ENCODE measurements at places on chromosomes 5 and 9.

GRCh38 chr5:83924171-83924570 is 203.5 kb upstream of the HAPLN1 start:
- no peak for DNase-seq

- no peak for DNase-seq
Measured at GRCh38 chr5:109743041-109743531, 53.4 kb downstream of the MAN2A1 start.

DNA sequence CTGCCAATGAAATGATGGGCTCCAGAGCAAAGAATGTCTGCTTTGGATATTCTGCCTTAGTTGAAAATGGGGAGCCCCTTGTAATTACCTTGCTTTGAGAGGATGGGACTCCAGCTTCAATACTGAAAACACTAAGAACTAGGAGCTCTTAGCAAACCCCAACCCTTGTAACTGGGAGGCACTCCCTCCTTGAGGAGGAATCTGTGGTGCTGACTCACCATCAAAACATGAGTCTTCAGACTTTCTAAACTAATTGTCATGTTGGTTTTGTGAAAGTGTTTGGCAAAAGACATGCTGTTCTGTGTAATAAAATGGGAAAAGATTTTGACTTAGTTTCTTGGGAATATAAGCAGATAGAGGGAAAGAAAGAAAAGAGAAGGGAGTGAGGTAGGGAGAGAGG is 91.9 kb upstream of the PTPRD start:
- DNase-seq, result no peak

- DNase-seq, result no peak
Measured at GRCh38 chr9:13942695-13943094, 371.2 kb downstream of the NFIB start.

DNA sequence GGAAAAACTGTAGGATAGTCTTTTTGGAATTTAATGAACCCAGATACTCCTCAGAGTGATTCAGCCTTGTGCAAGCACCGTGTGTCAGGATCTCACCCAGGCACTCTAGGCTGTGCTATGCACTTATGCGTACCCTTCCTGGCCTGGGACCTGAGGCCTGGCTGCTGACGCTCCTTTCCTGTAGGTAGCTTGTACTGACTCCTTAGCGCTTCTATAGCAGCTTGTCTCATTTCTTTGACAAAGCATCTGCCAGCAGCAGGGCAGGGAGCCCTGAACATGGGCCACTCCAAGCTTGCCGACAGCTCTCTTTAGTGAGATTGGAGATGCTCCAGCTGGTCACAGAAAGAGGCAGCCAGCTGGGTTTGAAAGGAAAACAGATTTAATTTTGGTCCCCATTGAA is 147.3 kb downstream of the SGCD start:
- no peak for DNase-seq

- DNase-seq, result no peak
Measured at GRCh38 chr9:84699984-84700383, 30.5 kb downstream of the NTRK2 start.

DNA sequence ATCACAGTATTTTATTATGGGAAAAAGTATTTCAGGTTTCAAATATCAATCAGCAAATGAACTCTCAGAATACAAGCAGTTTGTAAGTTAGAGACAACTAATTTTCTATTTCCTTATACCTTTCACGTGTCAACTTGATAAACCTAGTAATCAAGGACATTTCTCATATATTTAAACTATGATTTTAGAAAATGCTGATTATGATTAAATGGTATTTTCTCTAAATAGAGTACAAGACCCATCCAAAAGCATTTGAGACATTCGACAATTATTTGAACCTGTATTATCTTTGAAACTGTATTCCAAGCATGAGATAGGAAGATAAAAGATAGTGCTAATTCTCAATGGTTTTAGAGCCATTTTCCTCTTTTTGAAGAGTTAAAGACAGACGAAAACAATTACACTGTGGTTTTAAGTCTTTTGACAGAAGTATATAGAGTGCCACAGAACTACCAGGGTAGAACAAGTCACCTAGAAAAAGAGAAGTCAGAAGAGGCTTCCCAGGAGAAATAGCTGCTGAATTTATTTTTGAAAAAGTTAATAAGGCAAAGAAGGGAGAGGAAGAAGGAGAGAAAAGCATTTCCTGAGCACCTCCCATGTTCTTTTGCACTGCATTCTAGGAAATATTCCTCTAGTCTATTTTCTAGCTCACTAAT is 5.6 kb downstream of the MEIKIN start:
- no peak for DNase-seq

GRCh38 chr5:87787086-87787485 is 374.4 kb upstream of the CCNH start:
- DNase-seq, result no peak

DNA sequence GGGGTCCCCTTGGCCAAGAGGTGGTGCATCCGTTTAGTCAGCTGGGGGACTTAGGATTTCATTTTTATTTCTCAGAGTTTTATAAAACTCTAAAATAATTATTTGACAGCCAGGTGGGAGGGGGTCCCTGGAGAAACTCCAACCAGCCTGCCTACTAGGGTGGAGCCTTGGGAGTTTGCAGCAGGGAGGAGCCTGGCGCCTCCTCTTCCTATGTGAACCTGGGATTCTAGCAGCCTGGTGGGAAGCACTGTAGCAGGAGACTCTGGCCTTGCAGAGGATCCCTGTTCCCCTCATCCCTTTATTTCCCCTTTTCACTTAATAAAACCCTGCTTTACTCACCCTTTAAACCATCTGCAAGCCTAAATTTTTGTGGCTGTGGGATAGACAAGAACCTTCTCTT is 50.8 kb downstream of the FXN start:
- no peak for DNase-seq

- no peak for DNase-seq
Measured at GRCh38 chr9:83012168-83012921, 50.6 kb downstream of the RASEF start.

DNA sequence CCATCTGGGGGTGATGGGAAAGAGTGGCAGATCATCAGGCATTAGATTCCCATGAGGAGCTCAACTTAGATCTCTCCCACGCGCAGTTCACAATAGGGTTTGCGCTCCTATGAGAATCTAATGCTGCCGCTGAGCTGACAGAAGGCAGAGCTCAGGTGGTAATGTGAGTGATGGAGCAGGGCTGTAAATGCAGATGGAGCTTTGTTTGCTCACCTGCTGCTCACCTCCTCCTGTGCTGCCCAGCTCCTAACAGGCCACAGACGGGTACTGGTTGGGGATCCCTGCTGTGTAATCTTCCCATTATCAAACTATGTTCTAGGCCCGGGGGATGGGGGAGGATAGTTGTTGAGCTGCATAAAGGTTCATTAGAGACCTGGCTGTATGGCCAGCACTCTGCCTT is 58.4 kb downstream of the UGCG start:
- DNase-seq, result no peak

GRCh38 chr5:180315762-180316212 is 23.9 kb upstream of the MAPK9 start:
- peak; percentile 72 for DNase-seq

DNA sequence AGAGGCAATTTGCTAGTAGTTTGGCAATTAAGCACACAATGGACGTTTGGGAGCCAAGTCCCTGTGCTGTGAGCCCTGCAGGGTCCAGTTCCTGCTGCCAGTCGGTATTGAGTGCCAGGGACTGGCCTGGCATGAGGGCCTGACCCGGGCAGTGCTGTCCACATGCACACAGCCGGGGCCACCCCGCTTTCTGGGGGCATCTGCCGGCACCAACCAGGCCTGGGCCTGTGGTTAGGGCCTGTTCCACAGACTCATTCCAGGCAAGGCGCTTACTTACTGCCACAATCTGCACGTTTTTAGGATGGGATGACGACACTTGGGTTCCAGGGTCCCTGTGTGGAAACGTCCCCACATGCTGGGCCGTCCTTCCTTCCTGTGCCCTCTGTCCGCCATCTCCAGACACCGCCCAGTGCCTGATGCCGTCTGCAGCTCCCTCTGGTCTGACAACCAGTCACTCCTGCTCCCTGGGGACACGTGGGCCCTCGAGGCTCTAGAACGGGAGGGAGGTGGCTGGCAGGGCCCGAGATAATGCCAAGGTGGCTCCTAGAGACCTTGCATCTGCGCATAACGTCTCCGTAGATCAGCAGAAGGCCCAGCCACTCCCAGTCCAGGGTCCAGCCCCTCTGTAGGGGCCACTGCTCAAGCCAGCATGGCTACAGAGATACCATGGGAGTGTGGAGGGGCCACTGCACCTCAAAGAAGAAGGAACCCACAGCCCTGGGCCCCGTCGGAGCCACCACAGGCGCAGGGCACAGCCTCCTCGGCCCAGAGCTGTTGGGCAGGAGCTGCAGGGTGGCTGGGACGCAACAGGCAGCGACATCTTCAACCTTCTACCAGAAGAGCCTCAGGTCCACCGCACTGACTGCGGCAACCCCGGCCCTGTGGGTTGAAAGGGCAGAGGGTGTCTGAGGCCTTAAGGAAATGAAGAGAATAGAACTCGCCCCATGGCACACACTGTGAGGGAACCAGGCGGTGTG is 24.7 kb downstream of the SLC9A3 start:
- DNase-seq, result no peak

DNA sequence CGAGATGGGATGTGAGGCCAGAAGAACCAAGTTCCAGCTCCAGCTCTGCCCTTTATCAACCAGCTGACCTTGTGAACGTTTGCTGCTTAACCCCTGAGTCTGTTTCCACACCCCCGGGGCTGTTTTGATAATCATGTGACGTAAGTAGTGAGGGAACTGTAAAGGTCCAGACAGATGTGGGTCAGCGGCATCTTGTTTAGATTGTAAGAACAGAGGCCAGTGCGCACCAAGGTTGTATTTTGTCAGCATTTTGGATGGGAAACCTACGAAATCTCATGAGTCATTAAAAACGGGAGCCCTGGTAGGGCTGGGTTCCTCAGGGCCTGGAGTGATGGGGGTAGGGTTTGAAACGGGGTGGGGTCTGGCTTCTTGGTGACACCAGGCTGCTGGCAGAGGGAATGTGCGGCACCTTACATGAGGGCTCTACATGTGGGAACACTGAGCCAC is 13.8 kb upstream of the COL15A1 start:
- DNase-seq, result no peak

GRCh38 chr9:19127871-19128500 is 694 bp upstream of the PLIN2 start:
- DNase-seq, result no peak

GRCh38 chr5:142015781-142016533 is 3.1 kb upstream of the GNPDA1 start:
- no peak for DNase-seq

DNA sequence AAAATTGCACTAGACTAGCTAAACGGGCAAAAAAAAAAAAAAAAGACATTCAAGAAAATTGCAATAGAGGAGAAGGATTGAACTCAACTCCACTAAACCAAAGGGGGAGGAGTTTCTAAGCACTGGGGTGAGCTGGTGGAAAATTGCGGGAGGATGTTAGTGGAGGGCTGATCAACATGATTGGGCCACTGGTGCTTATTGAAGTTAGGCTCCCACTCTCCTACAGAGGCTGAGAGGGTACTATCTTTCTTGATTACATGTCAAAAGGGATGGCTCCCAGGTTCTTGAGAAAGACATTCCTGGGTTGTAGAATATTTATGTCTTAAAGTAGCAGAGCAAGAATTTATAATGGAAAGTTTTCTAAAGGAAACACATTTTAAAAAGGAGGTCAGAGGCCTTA is 38.0 kb downstream of the CAMK4 start:
- DNase-seq, result no peak

DNA sequence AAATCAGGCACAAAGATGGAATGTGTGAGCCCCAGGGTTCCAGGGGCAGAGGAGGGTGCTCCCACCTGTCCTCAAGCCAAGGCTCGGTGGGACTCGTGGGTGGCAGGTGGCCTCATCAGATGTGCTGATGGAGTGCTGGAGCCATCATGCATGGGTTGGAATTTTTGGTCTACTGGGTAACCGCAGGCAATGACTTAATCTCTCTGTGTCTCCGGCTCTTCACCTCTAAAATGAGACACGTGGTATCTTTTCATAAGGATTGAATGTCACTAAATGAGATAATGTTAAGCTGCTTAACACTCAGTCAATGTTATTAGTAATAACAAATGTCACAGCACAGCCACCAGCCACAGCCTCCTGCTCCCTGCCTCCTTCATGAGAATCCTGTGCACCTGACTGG is 245.5 kb downstream of the HSPA4 start:
- DNase-seq, result no peak

DNA sequence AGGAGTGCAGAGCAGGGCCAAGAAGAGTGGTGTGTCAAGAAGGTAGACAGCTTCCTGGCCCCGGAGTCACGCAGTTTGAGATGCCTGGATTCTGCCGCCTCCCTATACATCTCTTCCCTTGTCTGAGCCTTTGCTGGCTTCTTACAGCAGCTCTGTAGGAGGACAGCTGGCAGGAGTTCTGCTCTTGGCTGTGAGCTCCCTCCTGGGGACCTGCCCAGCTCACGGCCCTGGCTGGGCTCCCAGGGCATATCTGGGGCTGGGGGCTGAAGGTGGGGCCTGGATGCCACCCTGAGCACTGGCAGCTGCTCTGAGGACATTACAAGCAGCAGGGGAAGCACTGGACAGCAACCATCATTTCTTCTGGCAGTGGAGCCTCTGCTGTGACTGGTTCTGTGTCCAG is 786 bp upstream of the TSSK1B start:
- no peak for DNase-seq

- no peak for DNase-seq
Measured at GRCh38 chr5:78677777-78678668, 29.5 kb upstream of the LHFPL2 start.

GRCh38 chr5:89534331-89534730 is 651.3 kb upstream of the MEF2C start:
- no peak for DNase-seq

- DNase-seq, result no peak
Measured at GRCh38 chr9:28234894-28235277, 661.6 kb upstream of the C9orf72 start.

DNA sequence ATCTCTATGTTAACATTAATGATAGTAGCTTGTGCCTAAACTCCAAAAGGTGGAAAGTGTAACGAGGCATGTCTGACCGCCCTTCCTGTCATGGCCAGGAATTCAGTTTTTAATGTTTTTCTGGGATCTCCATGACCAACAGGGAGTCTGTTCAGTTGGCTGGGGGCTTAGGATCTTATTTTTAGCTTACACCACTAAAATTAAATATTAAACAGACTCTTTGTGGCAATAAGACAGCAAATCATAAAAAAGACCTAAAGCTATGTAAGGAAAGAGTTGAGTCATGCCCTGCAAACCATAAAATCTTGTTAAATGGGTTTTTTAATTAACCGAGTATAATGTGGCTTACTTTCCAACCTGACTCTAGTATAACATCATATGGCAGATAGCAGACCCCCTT is 247.8 kb downstream of the DIRAS2 start:
- DNase-seq, result no peak

GRCh38 chr5:171783051-171783450 is 2.6 kb upstream of the SMIM23 start:
- DNase-seq, result no peak

- no peak for DNase-seq
Measured at GRCh38 chr5:73883646-73884045, 257.6 kb downstream of the ARHGEF28 start.
